ENCODE measurements at places on chromosomes 4 and X.

DNA sequence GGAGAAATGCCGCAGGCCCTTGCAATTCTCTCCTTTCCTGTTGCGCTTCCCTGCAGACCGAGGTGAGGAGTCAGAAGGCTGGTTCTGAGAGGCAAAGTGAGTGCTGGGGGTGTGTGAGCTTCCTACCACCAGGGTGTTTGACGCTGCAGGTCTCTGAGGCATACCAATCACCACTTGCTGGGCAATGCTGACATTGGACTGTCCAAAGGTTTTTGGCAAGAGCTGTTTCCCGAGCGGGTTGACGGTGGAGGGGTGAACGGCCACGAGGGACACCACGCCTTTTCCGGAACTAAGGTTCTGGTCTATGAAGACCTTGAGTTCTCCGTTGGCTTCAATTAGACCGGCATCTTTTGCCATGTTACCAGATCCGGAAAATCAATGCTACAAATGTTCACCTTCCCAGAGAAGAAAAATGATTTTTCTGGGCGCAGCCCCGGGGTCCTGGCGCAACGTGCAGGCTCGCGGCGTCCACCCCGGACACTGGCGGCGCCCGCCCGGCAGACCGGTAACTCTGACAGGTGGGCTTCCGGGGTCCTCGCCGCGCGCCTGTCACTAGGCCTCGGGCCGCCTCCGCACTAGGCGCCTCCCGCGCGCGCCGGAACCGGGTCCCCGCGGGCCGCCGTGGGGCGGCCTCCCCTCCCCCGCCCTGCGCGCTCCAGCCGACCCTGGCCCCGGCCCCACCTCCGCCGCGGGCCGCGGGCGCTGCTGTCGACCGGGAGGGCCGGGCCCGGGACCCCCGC, 44.9 kb upstream of the FAM47C start:
- DNase-seq: no peak

GRCh38 chr4:65971686-65972085, 301.4 kb upstream of the EPHA5 start:
- no peak for DNase-seq

DNA sequence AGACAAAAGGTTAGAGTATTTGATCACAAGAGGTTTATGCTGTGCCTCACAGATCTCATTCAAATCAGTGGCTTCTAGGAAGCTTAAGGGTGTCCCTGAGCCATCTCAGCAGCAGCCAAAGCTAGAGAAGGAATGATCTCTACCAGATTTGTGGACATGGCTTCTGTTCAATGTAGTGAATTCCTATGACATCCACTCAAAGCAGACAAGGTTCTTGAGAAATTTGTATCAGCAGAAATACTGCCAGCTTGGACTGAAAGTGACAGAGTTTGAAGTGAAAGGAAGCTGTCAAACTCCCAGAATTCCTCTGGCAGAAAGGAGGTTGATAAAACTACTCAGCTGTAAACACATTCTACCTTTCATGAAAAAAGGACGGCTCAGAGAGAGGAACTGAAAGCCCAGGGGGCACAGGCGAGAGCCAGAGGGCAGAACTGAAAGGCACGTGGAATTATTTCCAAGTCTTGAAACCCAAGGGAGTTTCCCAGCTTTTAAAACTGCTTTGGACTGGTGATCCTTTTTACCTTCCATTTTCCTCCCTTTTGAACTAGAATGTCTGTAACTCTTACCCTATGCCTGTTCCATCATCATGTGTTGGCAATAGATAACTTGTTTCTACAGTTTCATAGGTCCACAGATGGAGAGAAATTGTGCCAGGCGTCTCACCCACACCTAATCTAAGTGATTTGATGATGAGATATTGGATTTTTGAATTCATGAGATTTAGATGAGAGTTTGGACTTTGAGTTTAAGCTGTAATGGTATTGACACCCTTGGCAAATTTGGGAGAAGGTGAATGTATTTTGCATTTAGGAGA, 14.5 kb upstream of the MED14 start:
- no peak for DNase-seq

DNA sequence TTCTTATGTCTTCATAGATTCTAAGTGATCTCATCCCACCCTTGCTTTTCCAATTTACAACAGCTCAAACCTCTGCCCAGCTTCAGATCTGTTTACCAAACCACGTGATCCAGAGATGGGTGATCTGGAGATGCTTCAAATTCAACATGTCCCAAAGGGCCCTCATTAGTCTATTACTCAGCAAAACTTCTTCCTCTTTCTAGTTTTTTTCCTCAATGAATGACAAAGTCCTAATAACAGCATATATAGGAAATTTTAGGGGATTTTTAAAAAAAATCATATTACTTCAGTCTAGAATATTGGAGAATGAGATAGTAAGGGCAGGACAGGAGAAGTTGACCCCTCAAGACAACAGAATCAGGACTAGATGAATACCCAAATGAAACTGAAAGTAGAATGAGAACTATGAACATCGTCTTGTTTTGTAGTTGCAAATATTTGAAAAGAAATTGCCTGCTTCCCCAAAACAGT, 127.1 kb downstream of the CFAP299 start:
- no peak for DNase-seq

DNA sequence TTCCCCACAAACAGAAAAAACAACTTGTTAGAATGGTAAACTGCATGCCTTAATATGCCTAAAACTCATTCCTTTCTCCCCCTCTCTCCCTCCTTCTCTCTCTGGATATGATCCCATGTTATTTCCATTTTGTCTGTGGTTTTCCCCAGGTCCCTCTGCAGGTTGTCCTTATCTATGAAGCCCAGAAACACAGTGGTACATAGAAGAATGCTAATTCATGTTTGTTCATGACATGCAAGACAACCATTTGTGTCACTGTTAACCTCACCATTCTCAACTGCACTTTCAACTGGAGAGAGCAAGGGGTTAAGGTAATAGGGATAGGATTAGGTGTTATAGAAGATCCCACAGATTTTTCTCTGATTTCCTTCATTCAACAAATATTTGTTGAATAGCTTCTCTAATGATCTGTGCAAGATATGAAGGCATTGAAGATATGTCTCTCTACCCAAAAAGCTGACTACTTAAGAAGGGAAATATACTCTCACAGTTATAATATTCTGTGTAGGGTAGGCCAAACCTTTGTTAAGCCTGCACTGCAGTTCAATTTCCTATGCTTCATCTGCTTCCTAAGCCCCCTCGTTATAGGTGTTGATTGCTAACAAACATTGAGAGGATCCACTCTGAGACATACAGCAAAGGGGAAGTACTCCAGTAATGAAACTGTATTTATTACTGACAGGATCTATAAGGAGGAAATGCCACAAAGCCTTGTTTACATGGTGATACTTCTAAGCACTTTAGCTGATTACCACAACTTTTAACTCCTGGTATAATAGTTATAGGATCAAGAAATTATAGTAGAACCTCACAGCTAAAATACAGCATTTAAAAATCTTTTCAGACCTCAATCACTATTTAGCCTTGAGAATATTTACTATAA, 96.1 kb downstream of the FRYL start:
- DNase-seq: no peak

- DNase-seq: no peak
These were observed 95.2 kb downstream of the SORBS2 start for GRCh38 chr4:185716577-185717376.

GRCh38 chr4:10371869-10372471, 85.3 kb downstream of the ZNF518B start:
- no peak for DNase-seq

- no peak for DNase-seq
These were observed 34.8 kb upstream of the MUC7 start for GRCh38 chr4:70437197-70437596.

- DNase-seq: no peak
These were observed 122.1 kb upstream of the GNPDA2 start for GRCh38 chr4:44848466-44848865.

- no peak for DNase-seq
These were observed 407.1 kb upstream of the FRG1 start for GRCh38 chr4:189533603-189534002.

GRCh38 chrX:7120878-7121219, 26.7 kb upstream of the STS start:
- no peak for DNase-seq

DNA sequence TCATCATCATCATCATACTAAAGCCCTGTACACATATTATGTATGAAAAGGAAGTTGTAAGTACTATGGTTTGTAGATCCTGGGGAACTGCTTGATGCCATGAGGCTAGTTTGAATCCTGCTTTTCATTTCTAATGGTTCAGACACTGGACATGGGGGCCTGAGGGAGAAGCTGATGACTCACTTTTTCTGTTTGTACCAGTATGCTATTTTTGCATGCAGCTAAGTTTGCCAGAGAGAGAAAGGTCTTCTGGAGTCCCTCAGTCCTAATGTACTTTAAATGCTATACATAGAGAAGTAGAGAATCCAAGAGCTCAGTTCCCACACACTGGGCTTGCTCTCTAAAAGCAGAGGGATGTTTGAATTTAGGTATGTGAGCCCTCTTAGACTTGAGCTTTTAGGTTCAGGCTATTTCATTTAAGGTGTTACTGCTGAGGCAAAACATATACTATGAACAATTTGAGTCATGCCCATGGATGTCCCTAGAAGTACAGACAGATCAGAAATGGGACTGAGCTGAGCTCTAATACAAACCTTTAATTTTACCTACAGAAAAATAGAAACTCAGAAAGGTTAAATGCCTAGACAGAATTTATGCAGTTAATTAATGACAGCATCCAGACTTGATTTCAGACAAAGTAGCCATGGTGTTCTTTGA, 17.6 kb upstream of the HS3ST1 start:
- DNase-seq: no peak

GRCh38 chr4:169079942-169080827, 70.1 kb upstream of the CBR4 start:
- no peak for DNase-seq

DNA sequence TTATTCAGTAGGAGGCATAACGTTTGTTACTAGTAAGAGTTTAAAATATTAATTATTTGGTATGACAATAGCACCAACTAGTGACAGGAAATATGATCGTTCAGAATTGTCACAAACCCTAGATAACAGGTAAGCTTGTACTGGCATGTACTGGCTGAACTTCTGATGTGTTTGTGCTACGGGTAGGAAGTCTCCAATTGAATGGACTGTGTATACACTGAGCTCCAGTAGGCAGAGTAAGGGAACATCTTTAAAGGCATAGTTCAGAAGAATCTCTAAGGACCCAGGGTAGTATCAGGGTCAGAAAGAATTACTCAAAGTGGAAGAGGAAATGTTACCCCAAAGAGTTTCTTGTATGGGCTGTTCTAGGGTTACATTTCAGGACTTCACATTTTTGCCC, 230.4 kb downstream of the EDA2R start:
- DNase-seq: no peak

- no peak for DNase-seq
These were observed 40.6 kb upstream of the PHEX start for GRCh38 chrX:21991504-21991903.

DNA sequence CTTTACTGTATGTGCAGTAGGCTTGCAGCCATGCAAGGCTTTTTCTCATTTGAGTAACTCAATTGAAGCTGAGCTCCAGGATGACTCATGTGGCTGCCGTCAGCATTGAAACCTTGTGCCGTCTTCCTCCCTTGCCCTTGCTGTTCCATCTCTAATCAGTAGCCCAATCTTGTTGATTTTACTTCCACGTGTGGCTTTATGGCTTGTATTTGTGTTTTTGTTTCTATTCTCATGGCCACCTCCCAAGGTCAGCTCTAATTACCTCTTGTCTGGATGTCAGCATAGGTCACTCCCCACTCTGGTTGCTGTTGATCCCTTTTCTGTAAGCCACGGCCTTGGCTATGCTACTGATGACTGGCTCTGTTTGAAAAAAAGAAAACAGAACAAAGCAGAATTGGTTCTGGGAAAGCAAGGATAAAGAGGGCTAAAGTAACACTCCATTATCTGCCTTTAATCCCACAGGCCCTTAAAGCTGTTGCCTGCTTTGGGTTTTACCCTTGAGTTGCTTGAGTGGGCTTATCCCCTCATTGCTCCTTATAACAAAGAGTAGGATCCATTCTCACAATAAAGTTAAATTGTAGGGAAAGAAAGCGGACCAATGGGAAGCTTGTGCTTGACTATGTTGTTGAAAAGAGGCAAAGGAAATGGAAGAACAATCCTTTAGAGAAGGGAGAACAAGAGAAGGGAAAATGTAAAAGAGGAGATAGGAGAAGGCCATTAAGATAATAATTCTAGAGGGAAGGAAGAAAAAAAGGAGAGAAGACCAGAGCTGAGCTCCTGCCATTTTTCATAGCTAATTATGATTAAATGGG, 173.9 kb upstream of the PGRMC2 start:
- no peak for DNase-seq

DNA sequence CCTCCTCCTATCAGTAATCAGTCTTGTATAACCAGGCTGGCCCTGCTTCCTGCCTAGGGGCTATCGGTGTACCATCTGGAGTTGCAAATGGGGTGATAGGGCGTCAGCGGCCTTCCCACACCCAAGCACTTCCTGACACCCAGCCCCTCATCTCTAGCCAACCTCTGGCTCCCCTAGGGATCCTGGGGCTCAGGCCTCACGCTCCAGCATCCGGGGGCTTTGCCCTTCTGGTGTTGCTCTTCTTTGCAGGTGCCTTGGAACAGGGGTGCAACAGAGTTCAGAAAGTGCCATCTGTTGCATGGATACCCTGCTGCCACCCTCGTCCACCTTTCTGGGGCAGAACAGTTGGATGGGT, 4.1 kb downstream of the IL9R start:
- DNase-seq: no peak

GRCh38 chr4:176774852-176775251, 17.9 kb downstream of the VEGFC start:
- no peak for DNase-seq

GRCh38 chr4:162498168-162498567, 334.4 kb upstream of the FSTL5 start:
- DNase-seq: no peak

- no peak for DNase-seq
These were observed 62.8 kb upstream of the NEIL3 start for GRCh38 chr4:177246641-177247584.

GRCh38 chr4:48068182-48068581, 51.6 kb downstream of the NIPAL1 start:
- no peak for DNase-seq

- DNase-seq: no peak
These were observed 577.2 kb upstream of the AADAT start for GRCh38 chr4:170666909-170667308.

DNA sequence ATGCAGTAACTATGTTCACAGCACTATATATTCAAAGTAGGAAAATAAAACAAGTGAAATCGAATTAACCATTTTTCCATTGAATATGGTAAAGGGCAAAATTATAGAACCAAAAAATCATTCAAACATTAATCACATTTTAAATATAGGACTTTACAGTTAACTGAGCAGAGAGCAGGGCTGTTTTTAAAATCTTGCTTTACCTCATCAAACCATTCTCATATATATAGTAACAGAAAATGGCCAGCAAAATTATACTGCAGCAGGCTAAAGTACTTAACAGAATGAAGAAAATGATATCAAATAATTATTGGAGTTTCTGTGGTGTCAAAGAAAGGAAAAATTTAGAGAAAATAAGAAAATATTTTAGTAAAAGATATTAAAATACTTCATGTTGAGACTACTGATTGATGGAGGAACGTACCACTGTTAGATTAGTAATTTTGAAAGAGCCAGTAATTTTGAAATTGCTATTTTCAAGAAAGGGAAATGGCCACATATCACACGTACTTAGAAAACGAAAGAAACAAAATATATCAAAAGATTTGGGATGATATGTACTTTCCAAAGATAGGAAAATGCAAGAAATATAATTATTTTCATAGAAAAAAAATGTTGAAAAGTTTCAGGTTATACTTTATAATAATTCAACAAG, 813.7 kb downstream of the DMD start:
- no peak for DNase-seq

GRCh38 chr4:182883351-182883750, 33.8 kb downstream of the DCTD start:
- DNase-seq: no peak
